ENCODE measurements at places on chromosomes 4 and X. TPM values are rescaled to one million over a fixed set of nuclear protein-coding genes. Genes with fewer than 3 reads are reported as not detected.

DNA sequence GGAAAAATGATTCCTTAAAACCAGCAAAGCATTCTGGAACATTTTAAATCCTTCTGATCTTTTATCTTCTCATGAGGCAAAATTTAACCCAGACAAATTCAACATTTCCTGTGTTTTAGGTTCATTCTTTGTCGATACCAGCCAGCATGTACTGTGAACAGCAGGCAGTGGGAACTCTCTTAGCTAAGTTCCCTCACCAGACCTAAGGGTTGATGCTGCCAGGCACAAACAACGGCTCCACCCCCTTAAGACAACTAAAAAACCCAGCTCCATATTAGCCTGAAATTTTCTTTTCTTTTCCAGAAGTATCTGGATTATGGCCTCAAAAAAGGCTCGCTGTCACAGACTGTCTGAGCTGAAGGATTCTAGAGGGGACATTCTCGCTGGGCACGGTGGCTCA is 2.4 kb upstream of the RBM47 start:
- DNase-seq: no peak

Gene BEX5
- total RNA-seq: not detected

DNA sequence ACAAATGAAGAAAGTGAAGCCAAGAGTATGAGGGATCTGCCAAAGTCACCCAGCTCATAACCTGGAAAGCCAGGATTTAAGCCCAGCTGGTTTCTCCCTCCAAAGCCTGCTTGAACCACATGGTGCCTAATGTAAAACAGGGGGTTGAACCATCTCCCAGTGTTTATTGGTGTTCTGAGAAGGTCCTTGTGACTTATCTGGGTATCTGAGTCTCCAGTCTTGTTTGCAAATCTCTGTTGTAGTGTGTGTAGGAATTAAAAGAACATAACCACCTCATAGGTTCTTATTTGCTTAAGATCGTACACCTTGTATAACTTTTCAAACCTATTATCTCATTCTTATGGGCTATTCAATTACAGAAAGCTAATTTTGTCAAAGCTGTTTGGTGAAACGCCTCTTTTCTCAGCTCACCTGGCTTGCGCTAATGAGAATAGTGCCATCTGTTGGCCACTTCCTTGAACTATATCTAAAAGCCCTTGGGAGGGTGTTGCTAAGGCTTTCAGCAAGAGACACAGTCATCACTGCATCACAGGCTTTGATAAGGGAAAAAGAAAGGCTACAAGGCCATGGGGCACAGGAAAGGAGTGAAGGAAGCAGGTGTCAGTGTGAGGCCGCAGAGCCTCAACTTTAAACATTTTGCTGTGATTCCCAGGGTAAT is 34.0 kb downstream of the ETDB start:
- DNase-seq: peak; percentile 68

GRCh38 chr4:155529716-155530115 is 136.9 kb upstream of the GUCY1A1 start:
- DNase-seq: no peak

DNA sequence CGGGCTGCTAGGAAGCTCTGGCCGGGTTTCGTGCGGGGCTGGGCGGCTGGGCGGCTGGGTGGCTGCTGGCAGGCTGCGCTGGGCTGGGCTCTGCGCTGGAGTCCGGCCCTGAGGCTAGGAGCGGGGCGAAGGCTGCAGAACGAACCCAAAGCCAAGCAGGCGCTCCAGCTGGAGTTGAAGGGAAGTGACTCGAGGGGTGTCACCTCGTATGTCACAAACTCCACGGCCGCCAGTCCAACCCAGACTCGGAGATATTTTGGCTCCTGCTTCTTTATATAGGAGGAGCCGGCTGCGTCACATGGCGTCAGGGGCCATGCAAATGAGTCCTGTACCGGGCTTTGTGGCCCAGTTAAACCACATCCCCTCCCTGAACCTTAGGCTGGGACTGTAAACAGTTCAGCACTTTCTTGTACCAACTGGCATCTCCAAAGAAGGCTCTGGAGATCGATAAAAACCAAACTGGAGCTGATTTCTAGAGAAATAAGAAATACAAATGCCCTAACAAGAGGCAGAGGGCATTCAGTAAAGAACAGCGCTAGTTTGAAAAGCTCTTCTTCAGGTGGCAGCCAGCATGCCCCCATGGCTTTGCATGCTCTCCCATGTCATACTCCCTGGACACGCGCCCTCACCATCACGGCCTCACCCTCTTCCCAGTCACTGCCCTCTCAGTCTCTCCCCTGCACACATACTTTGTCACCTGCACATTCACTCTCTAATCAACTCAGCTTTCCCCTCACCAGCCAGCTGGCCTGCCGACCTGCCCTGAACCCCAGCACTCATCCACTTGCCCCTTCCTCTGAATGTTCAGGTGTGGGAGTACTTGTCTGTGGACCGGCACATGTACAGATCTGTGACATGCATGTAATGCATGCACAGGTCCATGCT is 58.5 kb downstream of the TSC22D3 start:
- DNase-seq: peak; percentile 77

DNA sequence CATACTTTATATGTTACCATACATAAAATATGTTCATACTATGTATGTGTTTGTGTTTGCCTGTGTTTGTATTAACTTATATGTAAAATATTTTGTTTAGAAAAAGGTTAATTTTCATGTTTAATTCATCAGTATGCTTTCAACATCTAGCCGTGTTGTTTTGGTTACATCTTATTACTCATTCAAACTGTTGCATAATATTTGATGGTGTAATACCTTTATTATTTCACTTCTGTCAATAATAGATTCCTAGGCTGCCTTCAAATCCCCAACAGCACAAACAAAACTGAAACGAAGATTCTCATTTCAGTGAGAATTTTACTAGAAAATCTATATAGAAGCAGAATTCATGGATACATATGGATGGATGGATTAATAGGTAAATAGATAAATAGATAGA is 462.3 kb upstream of the ADGRL3 start:
- peak; percentile 45 for DNase-seq

DNA sequence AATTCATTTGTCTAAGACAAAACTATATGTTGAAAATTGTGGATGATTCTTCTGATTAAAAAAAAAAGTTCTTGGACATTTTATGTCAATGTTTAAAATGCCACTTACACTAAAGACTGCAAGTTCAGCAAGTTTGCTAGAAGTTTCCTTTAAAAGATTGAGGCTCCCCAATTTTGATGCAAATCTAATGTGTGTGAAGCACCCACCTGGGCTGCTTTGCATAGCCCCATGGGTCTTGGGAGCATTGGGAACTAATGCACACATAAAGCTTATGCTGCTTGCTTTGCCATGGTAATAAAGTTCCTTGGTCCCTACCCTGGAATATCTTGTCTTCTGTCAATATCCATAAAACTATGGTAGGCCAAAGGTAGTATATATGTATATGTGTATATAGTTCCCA is 725.9 kb upstream of the GRID2 start:
- no peak for DNase-seq

Gene CXCL13
- not detected for total RNA-seq

Gene AFF1
- total RNA-seq: 24.8 TPM

Gene TMSB15B
- 10.3 TPM for total RNA-seq

GRCh38 chr4:15186806-15187205 is 184.5 kb downstream of the CPEB2 start:
- DNase-seq: no peak

Gene PITX2
- total RNA-seq: not detected

GRCh38 chrX:10118530-10118929 is 38.2 kb upstream of the CLCN4 start:
- no peak for DNase-seq

Gene PPP2R2C
- 0.17 TPM for total RNA-seq

Gene SLC35A2
- total RNA-seq: 45.8 TPM

Gene RAB9B
- 4.5 TPM for total RNA-seq

DNA sequence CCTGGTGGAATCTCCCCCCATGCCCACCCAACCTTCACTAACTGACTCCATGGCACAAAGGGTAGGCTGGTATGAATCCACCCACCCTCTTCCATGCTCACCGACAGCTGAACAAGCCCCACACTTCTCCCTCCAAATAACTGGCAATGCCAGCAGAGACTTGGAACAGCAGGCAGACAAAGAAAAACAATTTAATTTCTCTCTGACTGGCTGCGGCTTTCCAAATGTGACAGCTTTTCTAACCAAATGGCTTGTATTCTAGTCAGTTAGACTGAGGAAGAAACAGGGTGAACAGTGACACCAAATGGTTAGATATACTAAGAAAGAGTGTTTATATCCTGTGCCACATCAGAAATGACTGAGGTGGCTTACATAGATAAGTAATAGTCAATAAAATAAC is 199.3 kb upstream of the ADAMTS3 start:
- no peak for DNase-seq

GRCh38 chr4:150244600-150244999 is 166.4 kb downstream of the DCLK2 start:
- no peak for DNase-seq

DNA sequence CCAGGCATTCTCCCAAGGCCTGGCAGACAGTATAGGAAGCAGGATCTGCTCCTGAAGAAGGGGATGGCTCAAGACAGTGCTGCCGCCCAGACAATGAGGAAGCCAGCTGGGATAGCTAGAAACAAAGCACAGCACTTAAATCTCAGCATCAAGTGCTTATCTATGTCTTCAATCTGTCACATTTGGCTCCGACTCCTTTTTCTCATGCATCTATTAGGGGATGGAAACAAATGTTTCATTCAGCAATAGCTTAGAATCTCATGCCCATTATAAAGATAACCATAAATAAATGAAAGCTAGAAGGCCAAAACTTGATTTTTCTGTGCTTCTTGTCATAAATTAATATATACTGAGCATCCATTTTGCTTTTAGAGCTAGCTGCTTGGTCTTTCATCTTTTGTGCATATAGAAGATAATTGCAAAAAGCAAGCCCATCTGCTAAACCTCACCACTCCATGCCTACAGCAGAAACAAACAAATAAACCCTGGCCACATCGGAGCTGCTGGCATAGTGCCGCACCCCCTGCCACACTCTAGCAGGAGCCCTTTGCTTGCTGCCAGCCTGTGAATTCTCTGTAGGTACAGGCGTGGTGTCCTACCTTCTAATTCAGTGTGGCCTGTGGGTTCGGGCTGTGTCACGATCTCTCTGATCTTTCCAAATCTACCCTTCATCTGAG is 75.9 kb downstream of the AASDH start:
- no peak for DNase-seq

Gene CHRDL1
- total RNA-seq: not detected

DNA sequence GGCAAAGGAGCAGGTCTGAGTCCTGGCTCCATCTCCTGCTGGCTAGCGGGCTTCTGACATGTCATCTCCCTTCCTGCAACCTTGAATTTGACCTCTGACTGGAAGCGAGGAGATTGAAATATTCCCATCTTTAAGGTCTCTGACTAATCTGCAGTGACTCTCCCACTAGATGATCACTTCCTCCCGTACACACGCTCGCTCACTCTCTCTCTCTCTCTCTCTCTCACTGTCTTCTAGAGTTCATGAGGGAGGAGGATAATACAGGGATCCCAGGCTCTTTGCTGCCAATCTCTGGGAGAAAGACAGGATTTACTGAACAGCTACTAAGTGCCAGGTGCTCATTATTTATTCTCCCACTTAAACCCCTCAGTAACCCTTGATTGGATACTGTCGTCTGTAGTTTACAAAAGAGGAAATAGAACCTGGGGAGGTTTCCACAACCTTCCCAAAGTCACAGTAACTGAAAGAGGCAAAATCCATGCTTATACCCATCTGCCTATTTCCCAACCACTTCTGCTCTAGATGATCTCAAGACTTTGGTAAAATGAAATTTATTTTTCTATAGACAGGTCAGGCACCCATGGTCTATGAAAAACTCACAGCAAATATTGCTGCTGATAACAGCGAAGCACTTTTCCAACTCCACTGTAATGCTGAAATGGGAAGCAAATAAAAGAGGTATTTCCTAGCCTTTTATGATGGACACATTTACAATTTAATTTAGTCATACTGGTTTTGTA is 193.5 kb upstream of the C1QTNF7 start:
- DNase-seq: peak; percentile 44

Gene TMEM150C
- total RNA-seq: 1.5 TPM

Gene FGB
- not detected for total RNA-seq

Gene HHIP
- total RNA-seq: 0.17 TPM

Data from mammary epithelial cell (primary cell).